ENCODE measurements at places on chromosomes 6 and 20.

DNA sequence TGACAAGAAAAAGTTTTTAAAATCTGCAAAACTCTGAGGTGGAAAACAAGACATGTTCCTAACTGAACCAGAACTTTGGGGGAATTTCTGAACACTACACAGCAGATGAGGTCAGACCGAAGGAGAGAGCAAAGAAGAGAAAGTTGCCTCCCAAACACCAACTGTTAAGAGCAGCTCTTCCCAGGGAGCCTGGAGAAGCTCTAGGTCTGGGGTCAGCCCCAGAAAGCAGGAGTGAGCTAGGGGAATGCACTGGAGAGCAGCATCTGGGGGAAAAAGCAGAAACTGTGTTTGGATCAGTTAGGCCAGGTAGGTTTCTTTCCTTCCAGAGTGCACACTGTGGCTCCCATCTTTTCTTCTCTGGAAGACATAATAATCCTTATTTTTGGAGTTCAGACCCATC lies 41.3 kb downstream of the FKBP5 start:
- DNase-seq: no peak

- DNase-seq: peak; percentile 66
Measured at GRCh38 chr6:88843040-88843439, 120.4 kb downstream of the RNGTT start.

DNA sequence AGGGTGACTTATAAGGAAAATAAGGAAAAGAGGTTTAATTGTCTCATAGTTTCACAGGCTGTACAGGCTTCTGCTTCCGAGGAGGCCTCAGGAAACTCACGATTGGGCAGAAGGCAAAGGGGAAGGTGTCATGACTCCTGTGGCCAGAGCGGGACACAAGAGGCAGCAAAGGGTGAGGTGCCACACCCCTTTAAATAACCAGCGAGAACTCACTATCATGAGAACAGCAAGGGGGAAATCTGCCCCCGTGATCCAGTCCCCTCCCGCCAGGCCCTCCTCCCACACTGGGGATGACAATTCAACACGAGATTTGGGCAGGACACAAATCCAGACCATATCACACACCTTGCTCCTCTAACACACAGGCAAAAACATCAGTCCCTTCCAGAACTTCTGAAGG lies 254.0 kb downstream of the DLL1 start:
- no peak for DNase-seq

GRCh38 chr20:21395666-21396598 lies 1.4 kb downstream of the NKX2-4 start:
- no peak for DNase-seq

- DNase-seq: no peak
Measured at GRCh38 chr6:55046869-55047422, 127.4 kb upstream of the HCRTR2 start.

DNA sequence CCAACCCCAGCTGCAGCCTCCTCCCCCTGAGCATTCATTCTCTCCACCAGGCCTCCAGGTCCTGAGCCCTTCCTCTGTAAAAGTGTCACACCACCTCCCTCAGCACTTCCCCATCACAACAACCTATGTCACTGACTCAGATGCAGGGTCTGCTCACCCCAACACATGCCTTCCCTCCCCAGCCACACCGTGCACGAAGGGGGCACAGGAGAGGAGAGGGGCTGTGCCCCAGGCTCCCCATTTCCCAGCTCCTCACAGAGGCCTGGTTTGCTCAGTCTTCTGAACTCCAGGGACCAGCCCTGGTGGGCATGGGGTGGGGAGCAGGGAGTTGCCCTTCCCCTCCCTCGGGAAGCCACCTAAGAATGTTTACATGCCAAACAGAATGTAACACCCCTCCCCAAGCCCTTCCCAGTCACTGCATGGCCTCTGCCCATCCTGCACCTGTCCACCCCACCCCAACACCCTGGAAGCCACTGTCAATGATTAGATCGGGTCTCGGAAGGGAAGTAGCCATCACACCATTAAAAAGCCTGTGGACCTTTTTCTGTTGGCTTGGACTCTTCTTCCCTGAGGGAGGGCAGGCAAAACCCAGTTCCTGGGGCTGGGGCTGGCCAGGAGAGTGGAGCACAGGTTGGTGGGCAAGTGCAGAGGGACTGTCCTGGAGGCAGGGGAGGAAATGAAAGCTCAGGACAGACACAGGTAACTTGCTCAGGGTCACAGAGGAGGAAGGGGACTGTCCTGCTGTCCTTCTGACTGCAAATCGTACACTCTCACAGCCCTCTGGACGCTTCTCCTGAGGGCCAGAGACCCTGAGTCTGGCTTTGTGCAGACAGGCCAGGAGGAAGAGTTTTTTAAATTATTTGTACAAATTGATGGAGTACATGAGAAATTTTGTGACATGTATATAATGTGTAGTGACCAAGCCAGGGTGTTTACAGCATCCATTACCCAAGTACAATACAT lies 10.1 kb upstream of the SLC22A7 start:
- no peak for DNase-seq

GRCh38 chr6:36319436-36319762 lies 17.3 kb downstream of the BNIP5 start:
- no peak for DNase-seq

GRCh38 chr20:38890497-38890818 lies 35.8 kb upstream of the FAM83D start:
- DNase-seq: no peak

GRCh38 chr6:161686655-161687054 lies 412.8 kb upstream of the AGPAT4 start:
- no peak for DNase-seq

GRCh38 chr6:46044881-46045617 lies 29.4 kb upstream of the CLIC5 start:
- peak; percentile 27 for DNase-seq

DNA sequence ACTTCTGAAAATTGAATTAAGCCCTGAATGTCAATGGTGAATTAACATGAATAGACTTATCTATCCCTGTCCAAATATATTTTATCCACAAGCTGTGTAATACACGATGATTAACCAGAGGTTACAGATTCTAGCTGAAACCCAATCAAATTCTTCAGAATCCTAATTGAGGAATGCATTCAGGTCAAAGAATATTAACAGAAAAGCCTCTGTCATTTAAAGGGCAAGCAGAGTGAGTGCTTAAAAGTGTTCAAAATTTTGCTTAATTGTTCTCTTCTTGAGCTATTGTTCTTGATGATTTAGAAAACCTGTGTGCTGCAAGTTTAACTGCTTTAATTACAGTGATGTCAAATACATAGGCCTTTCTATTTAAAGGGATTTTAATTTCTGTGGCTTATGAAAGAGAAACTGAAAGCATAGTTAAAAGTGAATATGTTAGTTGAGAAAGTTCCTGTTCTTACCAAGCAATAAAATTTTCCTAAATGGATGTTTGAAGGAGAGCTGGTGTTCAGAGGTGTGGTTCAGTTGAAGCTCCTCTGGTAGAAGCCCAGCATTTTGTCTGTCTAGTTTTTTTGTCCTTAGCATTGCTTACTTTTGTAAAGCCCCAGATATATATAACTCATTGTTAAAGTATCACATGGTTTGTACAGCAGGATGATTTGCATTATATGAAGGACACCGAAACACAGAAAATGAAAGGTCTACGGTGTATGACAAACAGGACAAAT lies 466.3 kb upstream of the PLCB4 start:
- no peak for DNase-seq

DNA sequence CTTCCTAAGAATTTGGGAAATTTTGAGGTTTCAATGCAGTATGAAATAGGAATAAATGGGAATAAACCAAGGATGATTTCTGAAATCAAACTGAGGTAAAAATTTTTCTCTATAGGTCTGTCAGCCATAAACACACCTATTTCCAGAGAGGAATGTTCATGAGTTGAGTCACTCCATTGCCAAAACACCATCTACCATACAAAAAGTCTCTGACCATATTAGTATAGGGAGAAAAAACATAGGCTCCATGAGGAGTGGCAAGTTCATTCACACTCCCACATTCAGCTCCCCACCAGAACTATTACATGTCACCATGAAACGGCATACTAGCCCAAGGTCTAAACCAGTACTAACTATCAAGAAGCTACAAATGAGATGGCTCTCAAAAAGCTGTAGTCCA lies 9.6 kb downstream of the ZNF318 start:
- DNase-seq: no peak

DNA sequence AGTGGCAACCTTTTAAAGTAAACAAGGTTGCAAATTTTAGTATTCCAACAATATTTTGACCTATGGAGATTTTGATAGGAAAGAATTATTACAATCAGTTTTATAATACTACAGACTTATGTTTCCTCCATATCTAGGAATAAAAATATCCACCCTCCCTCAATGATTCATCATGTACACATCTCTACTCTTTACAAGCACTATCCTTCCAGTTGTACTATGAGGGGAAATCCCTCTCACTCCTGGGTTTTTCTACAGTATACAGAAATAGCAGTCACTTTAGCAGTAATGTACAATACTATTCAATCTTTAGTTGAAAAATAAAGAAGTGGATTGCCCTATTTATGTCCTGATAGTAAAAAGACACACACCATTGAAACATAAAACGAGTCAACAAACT lies 46.3 kb upstream of the SCML4 start:
- DNase-seq: no peak

- DNase-seq: no peak
Measured at GRCh38 chr6:75499640-75500039, 6.0 kb upstream of the FILIP1 start.

- no peak for DNase-seq
Measured at GRCh38 chr6:158869826-158870648, 50.9 kb upstream of the EZR start.

DNA sequence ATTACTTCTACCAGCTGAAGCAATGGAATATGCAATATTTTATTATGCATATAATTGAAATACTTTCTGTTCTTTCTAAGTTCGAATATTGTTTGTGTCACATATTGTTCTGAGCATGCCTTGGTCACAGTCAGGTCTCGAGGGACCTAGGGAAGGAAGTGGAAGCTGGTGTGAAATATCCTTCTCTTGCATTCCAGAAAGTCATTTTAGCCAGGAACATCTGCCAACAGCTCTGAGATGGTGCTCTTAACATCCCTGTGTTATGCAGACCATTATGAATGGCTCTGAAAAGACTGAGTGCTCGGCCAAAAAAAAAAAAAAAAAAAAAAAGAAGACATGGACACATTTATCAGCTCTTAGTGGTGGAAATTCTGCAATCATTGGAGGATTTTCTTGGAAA lies 132.7 kb upstream of the JAG1 start:
- no peak for DNase-seq

DNA sequence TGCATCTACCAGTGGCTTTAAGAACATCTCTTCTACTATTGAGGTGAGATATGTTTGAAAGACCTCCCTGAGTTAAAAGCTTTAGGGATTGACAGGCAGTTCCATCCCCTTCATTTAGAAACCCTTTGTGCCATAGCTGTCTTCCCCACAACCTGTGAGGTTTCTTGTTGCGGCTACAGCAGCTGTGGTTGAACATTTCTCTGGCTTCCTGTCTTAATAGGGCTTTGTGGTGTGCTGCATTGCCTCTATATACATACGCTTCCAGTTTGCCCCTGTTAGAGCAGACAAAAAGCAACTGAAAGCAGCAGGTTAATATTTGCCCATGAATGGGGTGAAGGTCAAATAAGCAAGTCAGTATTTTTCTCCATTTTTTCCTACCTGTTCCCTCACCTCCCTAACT lies 210.2 kb downstream of the TMEM200A start:
- no peak for DNase-seq

DNA sequence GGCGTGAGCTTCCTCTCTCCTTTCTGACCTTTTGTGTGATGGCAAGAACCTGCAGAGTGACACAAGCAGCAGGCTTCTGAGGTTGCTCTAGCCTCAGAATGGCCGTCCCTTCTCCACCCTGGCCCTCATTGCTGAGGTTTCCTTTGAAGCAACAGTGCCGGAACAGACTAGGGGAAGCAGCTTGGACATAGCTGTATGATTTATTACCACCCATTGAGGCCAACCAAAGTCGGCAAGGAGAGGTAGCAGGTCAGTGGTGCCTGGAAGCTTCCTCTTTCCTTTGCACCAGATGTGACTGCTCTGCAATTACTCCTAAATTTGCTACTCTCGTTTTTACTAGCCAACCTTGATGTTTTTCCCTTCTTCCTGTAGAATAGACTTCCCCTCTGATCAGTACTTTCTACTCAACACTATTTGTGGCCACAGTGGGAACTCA lies 31.4 kb downstream of the PTPN1 start:
- DNase-seq: no peak

DNA sequence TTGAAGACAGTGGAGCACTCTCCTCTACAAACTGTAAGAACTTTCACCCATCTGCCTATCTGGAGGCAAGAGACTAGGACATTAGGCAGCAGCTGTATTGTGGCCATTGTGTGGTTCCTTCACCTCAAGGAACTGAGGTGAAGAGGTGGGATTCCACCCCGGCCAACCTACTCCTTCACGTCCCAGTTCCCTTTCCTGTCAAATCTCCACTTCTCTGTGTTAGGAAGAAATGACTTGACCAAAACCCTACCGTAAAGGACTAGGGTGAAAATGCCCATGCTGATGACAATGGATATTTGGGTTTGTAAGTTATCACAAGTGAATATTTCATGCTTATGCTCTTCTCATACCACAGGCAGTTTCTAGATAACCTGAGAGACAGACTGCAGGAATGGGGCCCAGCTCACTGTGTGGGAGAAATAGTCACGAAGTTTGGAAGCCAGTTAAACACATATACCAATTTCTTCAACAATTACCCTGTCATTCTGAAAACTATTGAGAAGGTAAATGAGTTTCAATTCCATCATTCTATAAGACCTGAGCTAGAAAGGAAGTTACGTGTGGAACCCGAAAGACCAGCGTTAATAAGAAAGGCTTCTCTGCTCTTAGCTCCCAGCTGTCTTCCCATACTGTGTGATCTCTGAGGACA lies 86.6 kb downstream of the ECT2L start:
- DNase-seq: no peak

GRCh38 chr20:40687384-40688128 lies 1.5 kb downstream of the MAFB start:
- DNase-seq: no peak

DNA sequence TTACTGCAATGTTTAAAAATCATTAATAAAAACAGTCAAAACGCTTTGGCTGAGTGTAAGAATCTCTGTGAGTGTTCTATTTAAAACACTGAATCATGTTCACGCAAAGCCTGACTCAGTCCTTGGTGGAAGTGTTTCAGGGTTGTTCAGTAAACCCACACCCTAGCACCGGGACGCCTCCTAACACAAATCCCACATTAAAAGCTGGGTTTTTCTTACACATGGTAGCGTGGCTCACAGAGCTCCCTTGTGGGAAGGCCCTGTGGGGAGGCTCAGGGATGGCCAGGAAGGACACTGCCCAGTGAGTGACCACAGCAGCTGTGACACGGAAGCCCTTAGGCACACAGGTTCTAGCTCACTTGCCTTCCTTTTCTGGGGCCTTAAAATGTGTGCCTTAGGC lies 80.2 kb downstream of the GMPR start:
- no peak for DNase-seq

DNA sequence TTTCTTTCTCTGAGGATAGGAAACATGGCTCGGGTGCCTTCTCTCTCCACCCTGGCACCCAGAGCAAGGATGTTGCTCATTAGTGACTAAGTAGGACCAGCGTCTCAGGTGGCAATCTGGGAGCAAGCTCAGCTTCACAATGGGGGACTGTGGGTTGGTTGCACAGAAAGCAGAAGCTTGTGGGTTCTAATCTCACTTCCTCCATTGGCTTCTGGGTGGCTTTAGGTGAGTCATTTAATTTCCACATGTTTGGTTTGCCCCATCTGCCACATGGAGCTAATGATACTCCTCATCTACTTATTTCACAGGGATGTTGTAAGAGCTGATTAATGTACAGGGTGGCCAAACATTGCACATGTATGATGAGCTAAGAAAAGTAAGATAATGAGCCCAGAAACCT lies 54.8 kb upstream of the AKIRIN2 start:
- peak; percentile 84 for DNase-seq
